Esophagus muscularis mucosa (tissue), 4 donors: ENCODE measurements at places on chromosomes 7 and 10. TPM values are rescaled to one million over a fixed set of nuclear protein-coding genes. Genes with fewer than 3 reads are reported as not detected.
A peak's percentile ranks its signal among the peaks of the same experiment; 100 is the strongest.

DNA sequence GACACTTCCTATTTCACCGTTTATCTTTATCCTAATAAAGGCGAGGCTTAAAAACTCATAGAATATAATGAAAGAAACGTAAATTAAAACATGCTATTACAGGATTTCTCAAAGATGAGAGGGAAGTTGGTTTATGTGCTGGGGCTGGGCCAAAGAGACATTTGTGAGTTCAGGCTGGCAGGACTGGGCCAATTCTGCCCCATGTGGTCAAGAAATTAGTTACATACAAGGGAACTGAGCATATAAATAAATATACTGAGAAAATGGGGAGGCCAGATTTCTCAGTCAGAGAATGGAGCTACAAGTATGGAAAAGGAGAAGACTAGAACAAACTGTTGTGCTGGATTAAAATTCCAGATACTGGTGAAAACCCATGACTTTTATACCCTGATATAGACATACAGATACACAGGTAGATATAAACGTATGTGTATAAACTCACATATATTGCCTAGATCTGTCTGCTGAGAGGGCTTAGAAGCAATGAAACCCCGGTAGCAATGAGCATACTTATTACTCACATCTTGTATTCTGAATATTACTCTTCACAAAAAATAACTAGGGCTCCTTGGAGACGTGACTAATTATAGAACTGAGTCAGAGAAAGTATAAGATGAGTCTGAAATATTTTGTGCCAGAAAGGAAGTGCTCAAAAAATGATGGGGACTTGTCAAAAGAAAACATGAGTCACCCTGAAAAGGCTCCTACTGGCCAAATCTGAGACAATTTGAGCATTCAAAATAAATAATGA lies 155.7 kb upstream of the FGFR2 start:
- peaks cover 7% of the 10 kb centered on the region for H3K36me3 ChIP-seq
- H3K27me3 ChIP-seq, result no peaks in the 10 kb centered on the region
- H3K4me1 ChIP-seq, result peaks cover 15% of the 10 kb centered on the region
- H3K4me3 ChIP-seq, result no peak overlapping the region

DNA sequence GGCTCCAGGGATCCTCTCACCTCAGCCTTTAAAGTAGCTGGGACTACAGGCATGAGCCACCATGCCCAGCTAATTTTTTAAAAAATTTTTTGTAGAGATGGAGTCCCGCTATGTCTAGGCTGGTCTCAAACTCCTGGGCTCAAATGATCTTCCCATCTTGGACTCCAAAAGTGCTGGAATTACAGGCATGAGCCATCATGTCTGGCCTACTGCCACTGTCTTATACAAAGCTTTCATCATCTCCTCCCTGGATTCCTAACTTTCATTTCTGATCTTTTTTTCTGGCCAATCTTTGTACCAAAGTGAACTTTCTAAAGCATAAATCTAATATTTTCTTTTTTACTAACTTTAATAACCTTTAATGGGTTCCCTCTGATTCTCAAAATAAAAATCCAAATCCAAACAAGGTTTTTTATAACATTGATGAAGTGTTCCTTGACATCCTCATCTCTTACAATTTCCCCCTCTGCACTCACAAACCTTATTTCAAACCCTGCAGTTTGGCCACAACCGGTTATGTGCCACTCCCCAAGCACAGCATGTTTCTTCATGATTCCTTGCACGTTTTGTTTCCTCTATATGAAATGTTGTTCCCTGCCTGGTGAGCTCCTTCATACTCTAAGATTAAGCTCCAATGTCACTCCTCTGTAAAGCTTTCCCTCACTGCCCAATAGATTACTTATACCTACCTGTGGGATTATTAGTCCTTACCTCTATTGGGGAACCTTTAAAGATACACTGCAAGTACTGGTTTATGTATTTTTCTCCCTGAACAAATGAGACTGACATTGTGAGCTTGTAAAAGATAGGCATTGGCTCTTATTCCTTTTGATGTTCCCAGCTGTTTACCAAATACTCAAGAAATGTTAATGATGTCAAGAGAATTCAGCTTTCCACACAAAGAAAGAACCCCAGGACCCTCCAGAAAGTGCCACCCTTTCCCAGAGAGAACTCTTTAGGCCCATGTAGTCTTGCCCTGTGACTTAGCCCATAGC lies 101.7 kb downstream of the HOXA1 start:
- no peak for DNase-seq
- H3K36me3 ChIP-seq, result no peaks in the 10 kb centered on the region
- H3K4me3 ChIP-seq, result no peak overlapping the region
- no peaks in the 10 kb centered on the region for H3K27me3 ChIP-seq
- no peak overlapping the region for H3K27ac ChIP-seq

- H3K27ac ChIP-seq, result no peak overlapping the region
- no peak overlapping the region for H3K4me3 ChIP-seq
- no peaks in the 10 kb centered on the region for H3K36me3 ChIP-seq
- H3K4me1 ChIP-seq, result no peaks in the 10 kb centered on the region
- no peaks in the 10 kb centered on the region for H3K27me3 ChIP-seq
Observed at GRCh38 chr10:11854301-11854700, 31.1 kb downstream of the PROSER2 start.

DNA sequence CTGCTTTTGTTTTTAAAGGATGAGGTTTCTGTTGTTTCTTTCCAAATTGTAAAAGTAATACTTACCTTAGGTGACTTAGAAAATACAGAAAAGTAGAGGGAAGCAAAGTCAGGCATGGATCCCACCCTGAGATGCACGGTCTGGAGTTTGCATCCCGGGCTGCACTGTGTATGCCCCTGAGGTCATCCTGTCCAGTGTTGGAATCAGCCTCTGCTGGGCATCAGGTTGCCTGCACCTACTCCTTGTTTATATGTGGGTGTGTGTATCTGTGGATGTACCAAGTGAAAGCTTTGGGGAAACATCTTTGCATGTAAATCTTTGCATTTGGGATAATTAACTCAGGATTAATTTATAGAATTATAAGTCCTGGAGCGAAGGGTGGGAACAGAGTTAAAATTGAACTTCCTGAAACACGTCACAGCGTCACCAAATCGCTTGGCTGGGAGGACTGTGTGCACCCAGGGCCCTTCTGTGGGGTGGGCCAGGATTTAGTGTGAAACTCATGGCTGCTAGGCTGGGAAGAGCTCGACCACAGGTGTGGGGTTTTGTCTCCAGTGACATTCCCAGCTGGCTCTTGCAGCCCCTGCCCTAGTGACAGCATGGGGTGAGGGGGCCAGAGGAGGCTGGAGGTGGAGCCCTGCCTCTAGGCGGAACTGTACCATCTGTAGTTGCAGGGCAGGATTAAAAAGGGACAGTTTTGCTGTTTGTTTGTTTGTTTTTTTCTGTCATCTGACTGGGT lies 27.9 kb downstream of the GTF2IRD1 start:
- H3K27me3 ChIP-seq, result no peaks in the 10 kb centered on the region
- H3K4me1 ChIP-seq, result peaks cover 82% of the 10 kb centered on the region
- DNase-seq, result no peak
- H3K36me3 ChIP-seq, result no peaks in the 10 kb centered on the region
- H3K27ac ChIP-seq, result peak overlapping the region; percentile 96

- no peak for DNase-seq
- no peak overlapping the region for H3K27ac ChIP-seq
- H3K4me1 ChIP-seq, result peaks cover 28% of the 10 kb centered on the region
- H3K27me3 ChIP-seq, result no peaks in the 10 kb centered on the region
- H3K4me3 ChIP-seq, result no peak overlapping the region
- no peaks in the 10 kb centered on the region for H3K36me3 ChIP-seq
Observed at GRCh38 chr7:129166745-129167144, 21.7 kb upstream of the SMO start.

CDK6 gene
- total RNA-seq, result 28.2 TPM

CFTR gene
- not detected for total RNA-seq
